ENCODE measurements at places on chromosomes 3 and 15. TPM values are rescaled to one million over a fixed set of nuclear protein-coding genes. Genes with fewer than 3 reads are reported as not detected.

- H3K36me3 ChIP-seq: no peaks in the 10 kb centered on the region
- no peaks in the 10 kb centered on the region for H3K4me1 ChIP-seq
- no peak overlapping the region for H3K27ac ChIP-seq
- no peaks in the 10 kb centered on the region for H3K27me3 ChIP-seq
- no peak overlapping the region for H3K4me3 ChIP-seq
- DNase-seq: no peak
Observed at GRCh38 chr3:85796140-85796539, 837.4 kb downstream of the CADM2 start.

GRCh38 chr15:52180196-52180835 is 10.9 kb downstream of the GNB5 start:
- peak overlapping the region; percentile 92 for H3K27ac ChIP-seq
- no peaks in the 10 kb centered on the region for H3K36me3 ChIP-seq
- H3K4me3 ChIP-seq: peak overlapping the region; percentile 68
- no peak for DNase-seq
- no peaks in the 10 kb centered on the region for H3K27me3 ChIP-seq

- H3K4me1 ChIP-seq: no peaks in the 10 kb centered on the region
- no peaks in the 10 kb centered on the region for H3K27me3 ChIP-seq
- H3K4me3 ChIP-seq: no peak overlapping the region
- H3K36me3 ChIP-seq: no peaks in the 10 kb centered on the region
- H3K27ac ChIP-seq: no peak overlapping the region
Observed at GRCh38 chr3:69126999-69127398, 4.6 kb upstream of the LMOD3 start.

DNA sequence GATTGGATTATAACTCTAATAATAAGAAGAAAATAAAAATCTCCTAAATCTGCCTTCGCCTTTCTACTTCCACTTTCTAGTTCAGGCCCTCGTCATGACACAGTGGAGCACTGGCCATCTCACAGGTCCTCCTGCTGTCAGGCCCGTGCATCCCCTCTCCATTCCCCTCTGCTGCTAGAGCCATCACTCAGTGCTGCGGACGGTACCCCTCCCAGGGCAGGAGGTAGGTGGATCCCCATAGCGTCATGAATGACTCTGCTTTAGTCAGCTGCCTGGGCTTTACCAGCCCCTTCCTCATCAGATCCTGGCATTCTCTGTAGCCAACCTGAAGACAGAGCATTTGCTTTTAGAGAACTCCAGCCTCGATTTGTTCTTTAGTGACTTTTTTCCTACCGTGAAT is 12.0 kb upstream of the PPP1R2 start:
- no peak overlapping the region for H3K4me3 ChIP-seq
- no peak for DNase-seq
- no peaks in the 10 kb centered on the region for H3K36me3 ChIP-seq
- H3K27me3 ChIP-seq: no peaks in the 10 kb centered on the region

DNA sequence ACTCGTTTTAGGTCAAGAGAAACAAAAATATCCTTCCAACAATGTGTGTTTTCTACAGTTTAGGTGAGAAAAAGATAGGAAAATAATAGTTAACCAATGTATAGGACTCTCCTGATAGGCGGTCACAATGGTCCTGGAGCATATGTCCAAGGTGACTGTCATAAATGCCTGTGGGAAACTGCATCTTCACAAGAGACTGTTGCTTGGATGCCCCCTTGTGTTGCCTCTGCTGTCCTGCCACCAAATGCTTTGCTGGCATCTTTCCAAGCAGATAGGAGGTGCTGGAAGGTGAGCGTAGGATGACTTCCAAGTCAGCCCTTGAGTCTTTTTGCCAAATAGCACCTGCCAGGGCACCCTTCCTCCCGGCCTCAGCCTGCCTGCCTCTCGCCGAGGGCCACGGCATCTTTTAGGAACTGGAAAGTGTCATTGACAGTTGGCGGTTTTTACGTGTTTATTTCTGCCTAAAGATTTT is 24.1 kb upstream of the SACM1L start:
- peak; percentile 59 for DNase-seq
- peak overlapping the region; percentile 2 for H3K27ac ChIP-seq
- H3K36me3 ChIP-seq: no peaks in the 10 kb centered on the region
- H3K4me3 ChIP-seq: peak overlapping the region; percentile 22

Gene UROC1
- total RNA-seq: not detected

GRCh38 chr15:45734260-45734711 is 99.5 kb downstream of the SQOR start:
- H3K4me3 ChIP-seq: no peak overlapping the region
- no peaks in the 10 kb centered on the region for H3K4me1 ChIP-seq
- no peak for DNase-seq
- H3K36me3 ChIP-seq: no peaks in the 10 kb centered on the region

- H3K27ac ChIP-seq: no peak overlapping the region
- no peak overlapping the region for H3K4me3 ChIP-seq
- H3K36me3 ChIP-seq: no peaks in the 10 kb centered on the region
- no peaks in the 10 kb centered on the region for H3K27me3 ChIP-seq
Observed at GRCh38 chr3:46395766-46396530, 10.9 kb downstream of the CCR5AS start.

DNA sequence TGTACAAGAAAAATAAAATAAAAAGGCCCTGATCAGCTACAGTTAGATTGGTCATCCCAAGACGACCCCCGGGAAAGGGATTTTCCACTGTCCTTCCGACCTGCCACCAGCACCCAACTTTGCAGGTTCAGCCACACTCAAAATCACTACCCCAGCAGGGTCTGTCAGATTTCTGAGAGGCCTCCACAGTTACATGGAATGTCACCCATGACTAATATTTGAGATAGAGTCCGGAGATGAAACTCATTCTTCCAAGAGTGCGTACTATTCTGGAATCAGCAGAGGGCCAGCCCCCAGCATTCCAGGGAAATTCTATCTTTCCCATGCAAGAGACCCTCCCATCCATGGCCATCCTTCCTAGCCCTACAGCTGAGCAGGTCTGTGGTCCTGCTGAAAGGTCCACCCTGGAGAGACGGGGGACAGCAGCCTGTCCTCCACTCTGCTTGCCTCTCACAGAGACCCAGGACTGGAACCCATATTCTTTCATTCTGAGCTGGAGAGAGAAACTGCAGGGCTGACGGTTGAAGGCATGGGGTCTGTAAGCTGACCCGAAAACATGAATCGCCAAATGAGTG is 5.8 kb downstream of the LIPC start:
- no peaks in the 10 kb centered on the region for H3K36me3 ChIP-seq
- H3K27ac ChIP-seq: no peak overlapping the region
- no peaks in the 10 kb centered on the region for H3K27me3 ChIP-seq
- no peak for DNase-seq
- no peak overlapping the region for H3K4me3 ChIP-seq

Gene SOX2
- total RNA-seq: 43.8 TPM

Gene HIGD2B
- total RNA-seq: not detected

Gene GOLGA6A
- total RNA-seq: not detected

DNA sequence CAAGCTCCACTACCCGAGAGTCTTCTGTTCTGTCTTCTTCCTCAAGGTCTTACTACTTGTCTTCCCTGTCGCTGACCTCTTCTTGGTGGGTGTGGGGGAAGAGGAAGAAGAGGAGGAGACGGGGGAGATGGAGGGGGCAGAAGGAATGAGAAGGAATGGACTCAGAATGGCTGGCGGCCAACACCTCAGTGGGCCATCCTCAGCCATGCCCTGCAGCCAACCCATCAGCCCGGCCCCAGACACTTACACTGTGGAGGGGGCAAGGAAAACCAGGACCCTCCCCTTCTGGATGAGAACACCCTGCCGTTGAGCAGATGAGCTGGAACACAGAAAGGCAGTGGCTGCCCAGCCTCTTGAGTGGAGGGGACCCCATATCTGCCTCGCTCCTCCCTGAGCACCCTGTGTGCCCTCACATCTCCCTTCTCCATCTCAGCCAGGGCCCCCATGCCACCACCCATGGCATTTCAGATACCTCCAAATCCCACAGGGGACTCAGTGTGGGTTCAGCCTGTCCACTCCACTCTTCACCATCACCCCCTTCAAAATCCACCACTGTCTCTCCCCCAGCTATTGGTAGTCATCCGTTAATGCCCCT is 45.5 kb upstream of the PRR23E start:
- H3K4me3 ChIP-seq: no peak overlapping the region
- no peaks in the 10 kb centered on the region for H3K27me3 ChIP-seq
- no peaks in the 10 kb centered on the region for H3K4me1 ChIP-seq
- no peak overlapping the region for H3K27ac ChIP-seq
- no peak for DNase-seq
- no peaks in the 10 kb centered on the region for H3K36me3 ChIP-seq
